ENCODE measurements at places on chromosomes 2 and 18.

GRCh38 chr2:24878341-24878740 lies 41.7 kb downstream of the ADCY3 start:
- DNase-seq = no peak

DNA sequence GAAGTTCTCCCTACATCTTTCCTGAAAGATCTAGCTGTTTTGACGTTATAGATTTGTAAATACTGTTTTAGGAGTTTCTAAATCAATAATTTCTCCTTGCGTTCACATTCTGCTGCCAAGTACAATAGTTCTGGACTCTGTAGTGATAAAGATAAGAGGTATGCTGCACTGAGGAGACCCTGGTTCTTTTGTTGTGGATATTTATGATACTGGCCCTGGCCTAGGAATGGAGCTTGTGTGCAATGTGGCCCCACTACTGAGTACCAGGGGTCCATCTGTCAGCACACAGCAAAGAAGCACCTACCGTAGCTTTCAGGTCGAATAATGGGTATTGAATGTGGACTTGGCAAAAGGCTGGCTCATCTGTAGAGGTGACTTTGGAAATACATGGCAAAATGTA lies 85.0 kb downstream of the MAP3K20 start:
- no peak for DNase-seq

DNA sequence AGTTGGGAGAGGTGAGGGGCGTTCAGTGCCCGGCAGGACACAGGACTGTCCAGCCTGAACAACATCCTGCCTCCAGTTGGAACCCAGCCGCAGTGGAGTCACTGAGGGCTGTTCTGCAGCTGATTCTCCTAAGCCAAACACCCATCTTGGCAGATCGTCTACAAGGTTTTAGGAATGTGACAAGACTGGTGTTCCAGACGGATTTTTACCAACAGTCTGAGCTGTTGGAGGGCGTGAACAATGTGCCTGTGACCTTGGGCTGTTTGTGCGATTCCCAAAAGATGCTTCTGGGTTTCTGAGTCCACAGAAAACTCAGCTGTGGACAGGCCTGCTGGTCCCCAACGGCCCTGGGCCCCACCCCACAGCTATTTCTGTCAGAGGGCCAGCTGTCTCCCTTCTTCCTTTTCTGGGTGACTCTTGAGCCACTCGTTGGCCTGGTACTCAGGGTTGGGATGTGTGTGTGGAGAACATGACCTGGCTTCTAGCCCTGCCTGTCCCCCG lies 5.7 kb downstream of the LRRFIP1 start:
- DNase-seq = no peak

DNA sequence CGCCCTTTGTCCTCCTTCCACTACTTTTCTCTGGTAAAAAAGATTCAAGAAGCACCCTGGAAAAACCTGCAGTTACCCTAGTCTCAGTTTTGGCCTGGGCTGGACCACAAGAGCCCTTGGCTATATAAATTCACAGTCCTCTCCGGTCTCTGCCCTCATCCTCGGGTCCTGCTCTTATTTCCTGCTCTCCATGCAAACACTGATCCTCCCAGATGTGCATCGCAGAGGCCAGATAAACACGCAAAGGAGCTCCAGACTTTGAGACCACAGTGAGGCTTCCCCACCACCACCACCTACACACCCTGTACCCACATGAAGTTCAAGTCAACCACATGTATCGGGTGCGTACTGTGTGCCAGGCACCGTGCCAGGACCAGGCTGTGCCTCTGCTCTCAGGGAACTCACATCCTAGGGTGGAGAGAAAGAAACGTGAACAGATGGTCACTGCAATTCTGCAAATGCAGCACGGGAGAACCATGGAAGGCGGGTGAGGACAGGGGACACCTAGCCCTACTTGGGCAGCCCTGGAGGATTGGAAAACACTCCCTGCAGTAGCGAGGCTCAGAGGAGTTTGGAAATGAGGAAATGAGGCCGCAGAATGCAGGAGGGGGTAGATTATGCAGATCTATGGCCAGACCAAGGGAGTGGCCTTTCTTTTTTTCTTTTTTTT lies 7.4 kb downstream of the CTDSP1 start:
- DNase-seq = peak; percentile 28

GRCh38 chr2:178320011-178320585 lies 125.8 kb downstream of the OSBPL6 start:
- no peak for DNase-seq

DNA sequence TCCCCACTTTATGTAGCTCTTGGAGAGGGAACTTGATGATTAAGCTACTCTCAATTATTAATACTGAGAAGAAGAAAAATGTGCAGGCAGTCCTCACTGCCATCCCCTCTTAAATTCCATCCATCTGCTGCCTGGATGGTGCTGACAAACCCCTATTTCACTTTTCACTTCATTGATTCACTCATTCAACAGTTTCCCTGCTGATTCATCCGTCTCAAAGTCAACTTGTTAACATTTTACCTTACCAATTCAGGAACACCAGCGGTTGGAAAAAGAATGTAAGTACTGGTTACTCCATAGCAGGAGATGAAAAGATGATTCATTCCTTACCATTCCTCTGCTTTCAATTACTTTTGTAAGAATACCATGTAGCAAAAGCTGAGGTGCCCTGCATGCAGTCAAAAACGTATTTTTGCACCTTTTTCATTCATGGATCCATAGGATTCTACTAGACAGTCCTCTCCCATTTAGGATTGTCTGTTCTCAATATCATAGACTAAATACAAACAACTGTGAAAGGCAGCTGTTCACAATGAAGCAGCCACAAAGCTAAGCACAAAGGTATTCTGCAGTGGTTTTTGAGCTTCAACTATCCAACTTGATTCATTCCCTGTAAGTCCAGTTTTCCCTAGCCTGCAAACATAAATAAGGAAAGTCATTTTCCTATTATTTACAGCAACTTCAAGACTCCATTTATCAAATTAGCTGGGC lies 262.0 kb downstream of the MREG start:
- no peak for DNase-seq

- DNase-seq = no peak
These were observed 199.6 kb upstream of the MMADHC start for GRCh38 chr2:149787206-149787605.

DNA sequence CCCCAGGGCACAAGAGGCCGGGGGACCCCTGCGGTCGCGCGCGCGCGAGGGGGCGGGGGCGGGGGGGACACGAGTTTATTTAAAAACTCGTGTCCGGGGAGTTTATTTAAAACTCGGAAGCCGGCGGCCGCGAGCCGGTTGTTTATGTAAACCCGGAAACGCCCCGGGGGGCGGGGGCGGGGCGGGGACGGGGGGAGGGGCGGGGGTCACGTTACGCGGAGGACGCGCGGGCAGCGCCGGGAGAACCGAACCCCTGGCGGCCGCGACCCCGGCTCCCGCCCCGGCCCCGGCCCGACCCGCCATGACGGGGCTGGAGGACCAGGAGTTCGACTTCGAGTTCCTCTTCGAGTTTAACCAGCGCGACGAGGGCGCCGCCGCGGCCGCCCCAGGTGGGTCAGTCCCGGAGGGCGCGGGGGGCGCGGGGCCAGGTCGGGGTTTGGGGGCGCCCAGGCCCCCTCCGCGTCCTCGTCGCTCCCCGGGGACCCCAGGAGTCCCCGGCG lies 4.4 kb downstream of the NFATC1 start:
- DNase-seq = no peak

All from endothelial cell (in vitro differentiated cells).